Stomach (tissue), 19 donors: ENCODE measurements at places on chromosomes 4 and X. TPM values are rescaled to one million over a fixed set of nuclear protein-coding genes. Genes with fewer than 3 reads are reported as not detected.

GRCh38 chr4:10623862-10624261 lies 60.7 kb downstream of the CLNK start:
- DNase-seq, result no peak
- no peaks in the 10 kb centered on the region for H3K27me3 ChIP-seq
- no peaks in the 10 kb centered on the region for H3K36me3 ChIP-seq
- no peak overlapping the region for H3K27ac ChIP-seq
- no peak overlapping the region for H3K4me3 ChIP-seq
- no peaks in the 10 kb centered on the region for H3K4me1 ChIP-seq

DNA sequence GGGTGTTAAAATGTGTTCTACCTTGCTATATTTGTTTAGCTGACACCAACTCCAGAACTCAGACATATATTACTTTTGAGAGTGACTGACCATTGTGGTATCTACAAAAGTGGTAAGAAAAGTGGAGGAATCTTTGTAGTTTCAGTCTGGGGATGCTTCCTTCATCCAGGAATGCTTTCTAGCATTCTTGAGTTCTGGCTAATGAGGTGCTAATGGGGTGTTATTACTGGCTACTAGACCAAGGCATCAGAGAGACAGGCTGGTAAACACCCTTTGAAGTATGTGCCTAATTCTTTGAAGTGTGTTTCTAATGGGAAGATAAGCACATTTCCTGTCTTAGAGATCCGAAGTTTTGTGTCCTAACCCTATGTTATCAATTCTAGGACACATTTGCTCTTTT lies 310.4 kb downstream of the SPRY1 start:
- no peak for DNase-seq
- H3K27ac ChIP-seq, result no peak overlapping the region
- no peak overlapping the region for H3K4me3 ChIP-seq

DNA sequence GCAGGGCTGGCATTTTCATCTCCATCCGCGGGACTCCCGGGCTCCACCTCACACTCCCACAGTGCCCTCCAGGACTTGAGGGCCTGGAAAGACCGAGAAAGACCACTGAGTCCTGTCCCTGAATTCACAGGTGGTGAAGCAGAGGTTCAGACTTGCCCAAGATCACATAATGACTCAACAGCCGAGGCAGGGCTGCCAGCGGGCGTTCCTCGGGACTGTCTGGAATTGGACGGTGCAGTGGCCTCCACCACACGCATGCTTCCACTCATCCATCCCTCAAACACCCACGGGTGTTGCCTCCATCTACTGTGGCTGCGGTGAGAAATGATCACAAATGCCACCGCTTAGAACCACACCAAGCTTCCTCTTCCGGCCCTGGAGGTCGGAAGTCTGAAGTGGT lies 6.9 kb upstream of the ADRA2C start:
- H3K36me3 ChIP-seq, result no peaks in the 10 kb centered on the region
- no peak for DNase-seq
- no peak overlapping the region for H3K27ac ChIP-seq
- no peaks in the 10 kb centered on the region for H3K4me1 ChIP-seq
- H3K4me3 ChIP-seq, result no peak overlapping the region

Gene BTK
- total RNA-seq, result 2.4 TPM

GRCh38 chr4:6855692-6856297 lies 53.8 kb upstream of the TBC1D14 start:
- DNase-seq, result peak; percentile 57
- H3K27ac ChIP-seq, result no peak overlapping the region
- H3K27me3 ChIP-seq, result no peaks in the 10 kb centered on the region
